ENCODE measurements at places on chromosomes 13 and 19.
A peak's percentile ranks its signal among the peaks of the same experiment; 100 is the strongest.

DNA sequence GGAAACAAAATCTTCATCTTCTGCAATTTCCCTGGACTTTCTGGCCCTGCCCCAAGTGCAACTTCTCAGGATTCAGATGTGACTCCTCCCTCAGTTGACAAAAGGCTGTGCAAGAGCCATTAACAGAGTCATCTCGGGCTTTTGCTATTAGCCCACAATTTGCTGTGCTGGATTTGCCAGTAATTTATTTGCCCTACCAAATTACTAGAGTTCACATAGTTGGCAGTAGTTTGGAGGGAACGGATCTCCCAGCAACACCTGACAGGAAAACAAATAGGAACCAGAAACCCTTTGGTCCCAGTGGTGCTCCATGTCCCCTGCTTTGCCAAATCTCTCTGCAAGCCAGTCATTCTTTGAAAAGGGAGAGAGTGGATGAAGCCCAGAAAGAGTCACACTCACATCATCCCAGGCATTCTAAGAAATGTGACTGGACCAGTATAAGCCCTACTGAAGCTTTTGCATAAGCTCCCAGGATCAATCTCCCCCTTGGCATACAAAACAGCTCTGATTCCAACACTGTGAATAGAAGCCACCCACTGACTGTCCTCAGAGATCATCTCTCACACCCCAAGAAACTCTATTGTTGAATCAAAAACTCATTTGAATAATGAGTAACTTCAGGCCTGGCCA is 350.1 kb upstream of the NBEA start:
- DNase-seq = no peak

DNA sequence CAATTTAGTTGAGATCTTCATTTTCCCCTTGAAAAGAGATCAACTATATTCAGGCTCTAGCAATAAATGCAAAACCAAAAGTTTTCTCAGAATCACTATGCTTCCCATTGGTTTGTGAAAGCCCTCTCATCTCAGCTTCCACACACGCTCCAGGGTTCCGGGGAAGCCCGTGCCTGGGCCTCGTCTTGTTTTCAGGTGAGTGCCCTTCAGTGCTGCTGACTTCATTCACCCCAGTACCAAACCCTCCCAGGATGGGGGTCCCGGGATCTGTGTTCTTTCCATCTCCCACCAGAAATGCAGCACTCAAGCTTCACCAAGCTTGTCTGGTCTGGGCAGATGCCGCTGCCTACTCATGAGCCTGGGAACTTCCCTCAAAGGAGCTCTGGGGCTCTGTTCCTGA is 97.7 kb downstream of the TEX29 start:
- no peak for DNase-seq

DNA sequence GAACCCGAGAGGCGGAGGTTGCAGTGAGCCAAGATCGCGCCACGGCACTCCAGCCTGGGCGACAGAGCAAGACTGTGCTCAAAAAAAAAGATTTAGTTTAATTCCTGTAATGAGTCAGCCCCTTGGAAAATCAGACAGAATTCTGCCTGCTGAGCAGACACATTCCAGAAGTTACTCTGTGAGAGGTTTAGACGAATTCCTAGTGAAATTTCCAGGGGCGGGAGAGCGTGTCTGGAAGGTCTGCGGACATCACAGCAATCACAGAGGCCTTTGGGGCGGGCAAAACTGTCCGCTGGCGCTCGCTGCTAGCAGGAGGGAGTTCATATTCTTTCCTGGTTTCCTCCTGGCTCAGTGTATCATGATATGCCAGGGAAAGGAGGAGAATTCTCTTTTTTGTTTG is 17.5 kb downstream of the MISP start:
- no peak for DNase-seq

GRCh38 chr19:28313633-28314032 is 899.3 kb downstream of the UQCRFS1 start:
- DNase-seq = no peak

DNA sequence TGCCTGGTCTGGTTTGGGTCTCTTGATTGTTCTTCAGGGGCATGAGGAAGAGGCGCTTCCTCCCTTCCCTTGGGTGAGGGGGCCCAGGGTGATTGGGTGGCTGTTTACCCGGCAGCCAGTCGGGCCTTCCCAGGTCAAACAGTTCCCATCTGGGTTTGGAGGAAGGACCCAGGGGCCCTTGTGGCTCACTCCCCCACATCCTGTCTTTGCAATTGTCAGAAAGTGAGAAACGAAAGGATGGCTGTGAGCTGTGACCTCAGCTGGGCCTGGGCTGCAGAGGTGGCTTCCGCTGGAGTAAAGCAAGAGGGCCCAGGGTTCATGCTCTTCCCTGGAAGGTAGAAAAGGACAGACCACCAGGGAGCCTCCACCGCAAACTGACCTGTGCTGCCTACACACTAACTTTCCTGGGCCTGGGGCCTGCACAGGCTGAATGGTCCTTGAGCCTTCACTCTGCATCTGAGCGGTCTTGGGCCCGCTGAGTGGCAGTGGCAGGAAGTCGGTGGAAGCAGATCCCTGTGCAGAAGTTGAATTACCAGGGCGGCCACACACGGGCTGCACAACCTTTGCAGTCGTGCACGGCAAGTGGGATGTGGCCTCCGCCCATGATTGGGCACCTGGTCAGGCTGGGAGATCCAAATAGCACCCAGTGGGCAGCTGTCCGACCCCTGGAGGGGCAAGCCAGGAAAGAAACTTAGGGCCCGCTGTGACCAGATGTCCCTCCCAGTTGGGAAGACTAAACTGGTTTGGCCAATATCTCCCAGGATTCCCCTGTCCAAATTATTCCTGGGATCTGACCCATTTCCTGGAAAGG is 5.3 kb upstream of the CD79A start:
- peak; percentile 54 for DNase-seq

- DNase-seq = no peak
Measured at GRCh38 chr19:4028334-4029246, 21.1 kb downstream of the PIAS4 start.

- no peak for DNase-seq
Measured at GRCh38 chr13:20209948-20210347, 17.2 kb upstream of the GJB2 start.

DNA sequence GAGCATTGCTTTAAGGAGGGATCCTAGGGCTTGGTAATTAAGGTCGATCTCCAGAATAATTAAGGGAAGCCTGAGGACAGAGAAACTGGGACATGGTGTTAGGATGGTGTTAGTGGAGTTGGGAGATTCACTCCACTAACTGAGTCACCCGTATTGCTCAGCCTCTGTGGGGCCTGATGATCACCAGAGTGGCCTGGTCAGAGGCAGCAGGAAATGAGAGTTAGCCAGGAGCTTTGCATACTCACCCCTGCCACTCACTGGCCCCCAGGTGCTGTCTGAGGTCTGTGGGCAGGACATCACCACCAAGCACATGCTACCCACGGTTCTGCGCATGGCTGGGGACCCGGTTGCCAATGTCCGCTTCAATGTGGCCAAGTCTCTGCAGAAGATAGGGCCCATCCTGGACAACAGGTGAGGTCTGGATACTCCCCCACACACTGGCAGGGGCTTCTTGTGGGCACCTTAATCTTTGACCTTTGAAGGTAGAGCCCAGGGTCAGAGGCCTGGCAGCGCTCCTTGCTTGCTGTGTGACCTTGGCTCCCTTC is 32.1 kb downstream of the PPP2R1A start:
- no peak for DNase-seq

- DNase-seq = no peak
Measured at GRCh38 chr19:15893477-15893876, 4.4 kb downstream of the CYP4F2 start.

DNA sequence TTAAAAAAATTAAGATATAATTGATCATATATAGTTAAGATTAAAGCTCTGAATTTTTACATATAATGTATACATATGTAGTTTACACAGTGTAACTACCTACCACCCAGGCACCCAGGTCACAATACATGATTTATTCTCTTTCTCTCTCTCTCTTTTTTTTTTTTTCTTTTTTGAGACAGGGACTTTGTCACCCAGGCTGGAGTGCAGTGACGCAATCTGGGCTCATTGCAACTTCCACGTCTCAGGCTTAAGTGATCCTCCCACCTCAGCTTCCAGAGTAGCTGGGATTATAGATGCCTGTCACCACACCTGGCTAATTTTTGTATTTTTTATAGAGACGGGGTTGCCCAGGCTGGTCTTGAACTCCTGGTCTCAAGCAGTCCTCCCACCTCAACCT is 18.8 kb upstream of the CLASRP start:
- peak; percentile 30 for DNase-seq

DNA sequence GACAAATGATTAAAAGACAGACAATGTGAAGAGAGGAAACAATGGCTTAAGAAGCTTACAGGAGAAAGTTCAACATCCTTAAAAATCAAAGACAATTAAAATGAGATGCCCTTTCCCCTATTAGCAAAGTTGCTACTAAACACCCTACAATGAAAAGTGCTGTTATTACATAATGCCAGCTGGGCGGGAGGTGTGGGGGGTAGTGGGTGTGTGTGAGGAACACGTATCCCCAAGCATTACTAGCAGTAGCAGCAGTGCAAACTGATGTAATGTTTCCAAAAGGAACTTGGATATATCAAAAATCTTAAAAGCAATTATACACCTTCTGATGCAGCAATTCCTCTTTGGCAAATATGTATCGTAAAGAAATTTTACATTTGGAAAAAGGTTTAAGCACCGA is 70.9 kb downstream of the PEG3 start:
- no peak for DNase-seq

GRCh38 chr13:113544071-113544891 is 40.3 kb upstream of the TFDP1 start:
- no peak for DNase-seq

DNA sequence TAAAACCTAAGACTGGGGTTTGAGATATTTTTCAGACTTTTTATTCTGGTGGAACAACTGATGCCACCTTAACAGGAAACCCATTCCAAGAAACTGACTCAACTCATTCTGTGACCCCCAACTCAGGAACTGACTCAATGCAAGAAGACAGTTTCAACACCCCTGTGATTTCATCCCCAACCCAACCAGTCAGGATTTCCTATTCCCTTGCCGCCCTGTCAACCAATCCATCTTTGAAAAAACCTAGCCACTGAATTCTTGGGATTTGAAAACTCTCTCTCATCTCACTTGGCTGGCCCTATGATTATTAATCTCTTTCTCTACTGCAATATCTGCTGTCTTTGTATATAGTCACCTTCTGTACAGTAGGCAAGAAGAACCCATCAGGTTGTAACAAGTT is 1211.9 kb upstream of the ATXN8OS start:
- DNase-seq = no peak

DNA sequence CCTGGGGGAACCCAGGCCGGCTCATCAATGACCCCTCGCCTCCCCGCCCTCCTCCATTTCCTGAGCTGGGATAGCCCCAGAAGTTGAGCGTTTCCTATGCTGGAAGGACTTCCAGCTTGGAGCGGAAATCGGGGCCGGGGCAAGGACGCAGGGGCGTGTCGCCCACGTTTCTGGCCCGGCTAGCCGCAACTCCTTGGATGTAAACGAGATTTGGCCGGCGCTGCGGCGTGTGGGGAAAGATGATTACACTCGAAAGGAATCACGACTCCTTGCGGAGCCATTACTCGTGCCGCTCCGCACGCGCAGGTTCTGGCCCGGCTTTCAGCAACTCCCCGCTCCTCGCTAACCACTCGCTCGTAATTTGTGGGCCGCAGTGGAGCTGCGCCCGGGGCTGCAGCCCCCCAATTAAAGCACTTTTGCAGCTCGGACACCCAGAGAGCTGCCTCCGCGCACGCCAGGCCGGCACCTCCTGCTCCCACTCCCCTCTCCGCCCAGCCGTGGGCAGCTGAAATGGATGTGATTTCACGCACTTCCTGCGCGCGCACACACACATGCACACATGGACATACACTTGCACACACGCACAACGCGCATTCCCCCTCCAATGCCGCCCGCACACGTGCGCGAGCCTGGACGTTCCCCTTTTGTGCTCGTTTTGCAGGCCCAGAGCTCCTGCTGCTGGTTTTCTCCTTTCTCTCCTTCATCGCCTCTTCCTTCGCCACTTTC is 15.7 kb downstream of the ZIC5 start:
- DNase-seq = no peak

DNA sequence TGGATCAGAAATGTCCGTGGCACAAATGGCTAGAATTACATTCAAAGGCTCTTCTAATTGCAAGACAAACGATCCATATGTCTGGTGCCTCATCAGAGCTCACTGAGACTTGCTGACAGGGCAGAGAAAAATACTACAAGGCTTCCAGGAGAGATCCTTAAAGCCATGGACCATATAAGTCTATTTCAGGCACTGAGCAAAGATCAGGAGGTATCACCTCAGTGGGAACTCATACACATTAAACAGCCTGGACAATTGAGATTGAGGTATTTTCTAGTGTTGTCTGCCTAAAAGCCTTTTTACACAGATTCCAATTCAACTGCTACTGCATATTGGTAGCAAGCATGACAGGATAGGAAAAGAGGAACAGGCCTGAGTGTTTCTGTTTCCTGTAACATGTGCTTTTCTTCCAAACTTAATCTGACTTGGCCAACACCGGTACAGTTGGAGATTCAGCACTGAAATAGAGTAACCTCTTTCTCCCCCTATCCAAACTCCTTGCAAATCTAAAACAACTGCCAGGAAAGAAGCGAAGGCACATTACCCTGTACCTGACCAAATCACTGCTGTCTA is 65.9 kb downstream of the SERP2 start:
- peak; percentile 72 for DNase-seq

DNA sequence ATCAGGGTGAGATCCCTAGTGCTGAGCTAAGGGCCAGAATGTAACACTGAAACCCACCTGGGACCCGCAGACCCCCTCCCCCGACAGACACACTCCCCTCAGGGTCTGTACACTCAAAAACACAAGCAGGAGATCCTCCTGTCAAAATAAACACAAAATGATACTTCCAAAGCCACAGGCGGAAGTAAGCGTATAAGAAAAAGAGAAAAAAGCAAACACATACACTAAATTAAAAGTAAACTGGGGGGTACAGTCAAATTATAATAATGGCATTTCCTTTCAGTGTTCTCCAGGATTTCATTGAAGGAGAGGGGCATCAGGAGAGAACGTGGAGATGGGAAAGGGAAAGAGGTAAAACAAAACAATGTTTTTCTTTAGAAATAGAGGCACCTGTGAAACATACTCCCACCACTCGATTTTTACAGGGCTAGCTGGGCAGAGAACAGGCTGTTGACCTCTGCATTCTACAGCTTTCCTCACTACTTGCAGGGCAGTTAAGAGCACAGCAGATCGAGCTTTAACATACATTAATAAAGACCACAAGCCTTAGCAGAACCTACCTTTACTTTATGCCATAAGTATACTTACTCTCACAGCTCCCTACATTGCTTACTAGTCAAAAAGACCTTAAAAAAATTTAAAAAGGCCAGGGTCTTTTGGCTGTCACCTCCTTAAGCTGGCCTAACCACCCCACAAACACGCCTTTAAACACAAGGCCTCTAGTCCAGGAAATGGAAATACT is 5.3 kb downstream of the ZIC5 start:
- no peak for DNase-seq

- no peak for DNase-seq
Measured at GRCh38 chr13:48319531-48320398, 16.2 kb downstream of the RB1 start.

DNA sequence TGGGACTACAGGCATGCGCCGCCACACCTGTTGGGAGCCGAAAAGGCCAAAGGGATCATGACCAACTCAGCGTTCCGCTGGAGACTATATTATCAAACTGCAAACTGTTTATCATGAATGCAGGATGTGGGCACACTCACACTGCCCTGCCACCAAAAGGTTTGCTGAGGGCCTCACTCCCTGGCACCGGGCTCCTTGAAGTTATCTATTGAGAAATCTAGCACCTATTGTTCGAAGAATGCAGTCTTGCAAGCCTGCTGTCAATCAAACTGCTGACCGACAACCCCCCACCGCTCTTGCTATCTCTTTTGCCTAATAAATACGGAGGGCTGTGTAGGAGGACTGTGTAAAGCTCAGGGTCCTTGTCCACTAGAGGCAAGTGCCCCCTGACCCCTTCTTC is 5.2 kb upstream of the ZNF836 start:
- DNase-seq = no peak

- DNase-seq = no peak
Measured at GRCh38 chr13:56622840-56623239, 517.9 kb upstream of the PRR20A start.

All from AML-193 (cell line).